ENCODE measurements at places on chromosomes 5 and 9. TPM values are rescaled to one million over a fixed set of nuclear protein-coding genes. Genes with fewer than 3 reads are reported as not detected.
A peak's percentile ranks its signal among the peaks of the same experiment; 100 is the strongest.

NTRK2 gene
- 0.23 TPM for total RNA-seq

SPATA31D3 gene
- total RNA-seq: not detected

DNA sequence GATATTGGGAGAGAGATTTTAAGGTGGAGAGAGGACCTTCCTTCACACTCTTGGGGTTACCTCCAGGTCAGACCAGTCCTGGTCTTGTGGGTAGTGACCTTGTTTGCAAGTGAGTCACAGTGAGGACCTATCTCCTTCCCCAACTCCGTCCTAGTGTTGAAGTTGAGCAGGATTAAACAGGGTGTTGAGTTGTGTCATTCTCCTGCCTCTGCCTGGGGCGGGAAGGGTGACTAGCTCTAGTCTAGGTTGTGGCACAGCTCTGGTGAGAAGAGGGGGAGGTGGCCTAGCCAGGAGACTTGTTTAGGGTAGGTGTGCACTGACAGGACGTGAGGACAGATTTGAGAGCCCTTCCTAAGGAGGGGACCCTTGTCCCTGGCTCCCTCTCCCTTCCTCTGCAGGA is 119.6 kb upstream of the PITX1 start:
- no peak for DNase-seq
- H3K27ac ChIP-seq: no peak overlapping the region
- no peak overlapping the region for H3K4me3 ChIP-seq
- no peaks in the 10 kb centered on the region for H3K36me3 ChIP-seq
- H3K27me3 ChIP-seq: no peaks in the 10 kb centered on the region

ACTL7A gene
- not detected for total RNA-seq

DNA sequence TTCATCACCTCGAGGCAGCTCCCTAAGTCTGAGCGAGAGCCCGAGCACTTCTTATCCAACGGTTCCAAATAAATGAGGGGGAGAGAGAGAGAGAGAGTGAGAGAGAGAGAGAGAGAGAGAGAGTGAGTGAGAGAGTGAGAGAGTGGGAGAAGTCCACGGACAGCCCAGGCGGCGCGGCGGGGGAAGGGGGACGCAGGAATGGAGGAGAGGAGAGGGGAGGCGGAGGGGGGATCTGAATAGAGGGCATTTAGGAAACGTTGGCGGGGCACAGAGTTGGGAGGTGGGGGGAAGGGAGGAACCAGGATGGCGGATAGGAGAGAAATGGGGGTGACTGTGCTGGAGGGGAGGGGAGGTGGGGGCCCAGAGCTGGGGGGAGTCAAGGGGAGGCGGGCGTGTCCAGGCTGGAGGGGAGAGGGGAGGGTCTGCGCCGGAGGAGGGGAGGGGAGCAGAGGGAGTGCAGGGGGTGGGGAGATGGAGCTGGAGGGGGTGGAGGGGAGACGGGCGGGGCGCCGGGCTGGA is 398 bp upstream of the BASP1 start:
- no peak overlapping the region for H3K27ac ChIP-seq
- H3K27me3 ChIP-seq: no peaks in the 10 kb centered on the region

ZNF883 gene
- not detected for total RNA-seq

IL9 gene
- not detected for total RNA-seq

PCDHA6 gene
- total RNA-seq: not detected

- H3K27ac ChIP-seq: no peak overlapping the region
- H3K36me3 ChIP-seq: no peaks in the 10 kb centered on the region
- no peaks in the 10 kb centered on the region for H3K27me3 ChIP-seq
- H3K4me1 ChIP-seq: no peaks in the 10 kb centered on the region
- DNase-seq: no peak
Observed at GRCh38 chr9:94504358-94504757, 50.5 kb upstream of the PCAT7 start.

ABHD17B gene
- 8.7 TPM for total RNA-seq

BARHL1 gene
- total RNA-seq: not detected

DNA sequence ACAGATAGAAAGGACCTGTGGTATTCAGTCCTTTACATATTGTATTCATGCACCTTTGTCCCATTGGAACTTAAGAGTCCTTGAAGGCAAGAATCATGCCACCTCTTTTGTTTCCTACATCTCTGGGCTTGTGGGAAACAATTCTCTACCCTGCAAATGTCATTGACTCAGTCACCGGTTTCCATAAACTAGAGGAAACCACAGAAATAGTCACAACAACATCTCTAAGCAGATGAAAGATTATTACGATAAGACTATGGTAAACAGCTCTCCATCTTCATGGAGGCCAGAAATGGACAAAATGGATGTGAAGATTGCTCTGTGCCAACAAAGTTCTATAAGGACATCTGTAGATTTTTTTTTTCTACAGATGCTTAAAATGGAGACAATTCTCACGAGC is 165.5 kb downstream of the PIK3R1 start:
- H3K27ac ChIP-seq: no peak overlapping the region
- no peak for DNase-seq
- no peaks in the 10 kb centered on the region for H3K27me3 ChIP-seq
- H3K36me3 ChIP-seq: no peaks in the 10 kb centered on the region
- no peaks in the 10 kb centered on the region for H3K4me1 ChIP-seq
- no peak overlapping the region for H3K4me3 ChIP-seq

- no peak for DNase-seq
- H3K36me3 ChIP-seq: no peaks in the 10 kb centered on the region
- H3K4me3 ChIP-seq: no peak overlapping the region
Observed at GRCh38 chr5:39661026-39661779, 236.4 kb upstream of the DAB2 start.

GRCh38 chr5:18238321-18238720 is 604.1 kb downstream of the TAF11L14 start:
- DNase-seq: no peak
- H3K4me3 ChIP-seq: no peak overlapping the region
- H3K4me1 ChIP-seq: no peaks in the 10 kb centered on the region
- no peak overlapping the region for H3K27ac ChIP-seq
- no peaks in the 10 kb centered on the region for H3K36me3 ChIP-seq

GRCh38 chr5:174175716-174176268 is 130.3 kb downstream of the NSG2 start:
- peak overlapping the region; percentile 30 for H3K27ac ChIP-seq
- no peaks in the 10 kb centered on the region for H3K36me3 ChIP-seq
- H3K27me3 ChIP-seq: no peaks in the 10 kb centered on the region
- H3K4me3 ChIP-seq: peak overlapping the region; percentile 19

- no peaks in the 10 kb centered on the region for H3K4me1 ChIP-seq
- H3K36me3 ChIP-seq: no peaks in the 10 kb centered on the region
- no peaks in the 10 kb centered on the region for H3K27me3 ChIP-seq
- no peak overlapping the region for H3K4me3 ChIP-seq
Observed at GRCh38 chr5:151926188-151926587, 1.5 kb upstream of the GLRA1 start.

RNF183 gene
- not detected for total RNA-seq

SLC6A3 gene
- not detected for total RNA-seq

DNA sequence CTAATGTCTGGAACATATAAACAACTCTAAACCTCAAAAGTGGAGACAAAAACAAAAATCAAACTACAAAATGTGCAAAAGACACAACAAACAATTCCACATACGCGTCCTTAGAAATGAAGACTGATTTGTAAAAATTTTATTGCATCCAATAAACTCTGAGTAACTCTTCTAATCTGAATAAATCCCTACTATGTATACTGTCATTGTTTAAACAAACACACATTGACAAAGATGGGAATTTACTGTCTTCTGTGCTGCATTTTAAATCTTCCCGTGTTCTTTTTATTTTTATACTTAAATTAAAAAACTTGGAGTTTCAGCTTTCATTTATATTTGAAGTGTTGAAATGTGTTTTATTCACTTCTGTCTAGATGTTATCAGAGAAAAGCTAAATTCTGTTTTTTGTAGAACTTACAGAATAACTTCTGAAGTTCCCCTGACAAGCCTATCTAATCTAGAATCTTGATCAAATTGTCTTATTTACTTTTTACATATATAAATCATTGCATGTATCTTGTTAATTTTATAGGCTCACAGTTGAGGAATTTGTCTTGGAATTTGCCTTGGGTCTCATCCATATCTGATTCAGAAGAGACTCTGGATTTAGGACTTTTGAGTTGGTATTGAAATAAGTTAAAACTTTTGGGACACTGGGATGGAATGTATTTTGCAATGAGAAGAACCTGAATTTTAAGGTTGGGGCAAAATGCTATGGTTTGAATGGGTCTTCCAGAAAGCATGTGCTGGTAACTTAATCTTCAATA is 2064.4 kb upstream of the C9orf72 start:
- H3K4me3 ChIP-seq: no peak overlapping the region
- DNase-seq: no peak
- no peaks in the 10 kb centered on the region for H3K27me3 ChIP-seq
- no peak overlapping the region for H3K27ac ChIP-seq
- H3K4me1 ChIP-seq: no peaks in the 10 kb centered on the region

- no peaks in the 10 kb centered on the region for H3K36me3 ChIP-seq
- no peaks in the 10 kb centered on the region for H3K27me3 ChIP-seq
- no peaks in the 10 kb centered on the region for H3K4me1 ChIP-seq
- no peak overlapping the region for H3K27ac ChIP-seq
- no peak overlapping the region for H3K4me3 ChIP-seq
Observed at GRCh38 chr5:82106207-82106606, 134.4 kb downstream of the ATG10 start.

GRCh38 chr5:128673000-128673399 is 135.0 kb upstream of the FBN2 start:
- no peak for DNase-seq
- no peaks in the 10 kb centered on the region for H3K27me3 ChIP-seq
- H3K4me3 ChIP-seq: no peak overlapping the region
- H3K4me1 ChIP-seq: no peaks in the 10 kb centered on the region

LPAR1 gene
- 1.6 TPM for total RNA-seq

SPDL1 gene
- 6.7 TPM for total RNA-seq

GRCh38 chr9:86469476-86470250 is 115.5 kb upstream of the TUT7 start:
- no peaks in the 10 kb centered on the region for H3K27me3 ChIP-seq
- DNase-seq: no peak
- no peak overlapping the region for H3K27ac ChIP-seq

- no peaks in the 10 kb centered on the region for H3K36me3 ChIP-seq
- H3K27ac ChIP-seq: no peak overlapping the region
- H3K4me3 ChIP-seq: no peak overlapping the region
- H3K4me1 ChIP-seq: no peaks in the 10 kb centered on the region
- no peak for DNase-seq
Observed at GRCh38 chr9:94807556-94807955, 81.1 kb downstream of the AOPEP start.

LIFR gene
- total RNA-seq: 31.2 TPM

DNA sequence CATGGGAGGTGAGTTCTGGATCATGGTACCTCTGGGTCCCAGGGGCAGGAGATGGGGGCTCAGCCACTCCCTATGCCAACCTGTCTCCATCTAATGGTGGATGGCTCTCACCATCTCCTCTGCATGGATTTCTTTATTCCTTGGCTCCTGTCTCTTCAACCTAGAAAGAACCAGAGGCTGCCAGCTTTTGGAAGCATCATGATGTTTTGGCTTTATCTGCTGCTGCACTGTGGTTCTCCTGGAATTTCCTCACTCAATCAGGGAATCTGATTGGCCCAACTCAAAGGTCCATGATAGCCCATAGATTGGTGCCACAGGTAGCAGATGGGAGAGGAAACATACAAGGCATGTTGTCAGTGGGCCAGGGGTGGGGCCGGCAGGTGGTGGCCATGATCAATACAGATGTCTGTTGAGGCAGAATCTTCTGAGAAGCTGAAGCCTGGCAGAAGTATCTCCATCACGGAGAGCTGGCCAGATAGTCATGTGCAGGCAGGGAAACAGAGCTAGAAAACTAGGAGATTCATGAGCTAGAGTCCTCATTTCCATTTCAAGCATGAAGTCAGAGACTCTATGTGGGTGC is 158.2 kb downstream of the MACROH2A1 start:
- H3K36me3 ChIP-seq: no peaks in the 10 kb centered on the region
- no peak overlapping the region for H3K4me3 ChIP-seq
- H3K27me3 ChIP-seq: no peaks in the 10 kb centered on the region
- H3K27ac ChIP-seq: no peak overlapping the region
- H3K4me1 ChIP-seq: no peaks in the 10 kb centered on the region

PCDHB13 gene
- total RNA-seq: 0.34 TPM

RARS1 gene
- total RNA-seq: 38.1 TPM

GRCh38 chr5:124948754-124949275 is 202.4 kb upstream of the ZNF608 start:
- H3K4me3 ChIP-seq: no peak overlapping the region
- no peak overlapping the region for H3K27ac ChIP-seq
- H3K36me3 ChIP-seq: no peaks in the 10 kb centered on the region
- H3K27me3 ChIP-seq: no peaks in the 10 kb centered on the region
- no peaks in the 10 kb centered on the region for H3K4me1 ChIP-seq
